ENCODE measurements at places on chromosomes 4 and X.

DNA sequence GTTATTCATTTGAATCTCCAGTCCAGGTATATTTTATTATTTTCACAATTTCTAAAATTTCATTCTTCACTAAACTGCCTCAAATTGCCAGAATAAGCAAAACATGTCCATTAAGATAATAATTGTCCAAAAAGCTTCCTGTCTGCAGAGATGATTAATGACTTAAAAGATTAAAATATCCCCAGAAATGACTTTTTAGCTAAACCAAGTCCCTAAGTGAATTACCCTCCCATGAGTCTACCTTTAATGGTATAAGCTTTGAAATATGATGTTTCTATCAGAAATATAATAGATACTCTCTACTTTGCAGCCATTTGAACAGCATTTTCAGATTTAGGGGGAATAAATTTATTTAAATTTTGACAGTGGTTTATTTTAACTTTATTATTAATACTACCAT, 289.2 kb upstream of the EMCN start:
- no peak for DNase-seq

GRCh38 chrX:257681-258289, 23.4 kb upstream of the PLCXD1 start:
- no peak for DNase-seq

DNA sequence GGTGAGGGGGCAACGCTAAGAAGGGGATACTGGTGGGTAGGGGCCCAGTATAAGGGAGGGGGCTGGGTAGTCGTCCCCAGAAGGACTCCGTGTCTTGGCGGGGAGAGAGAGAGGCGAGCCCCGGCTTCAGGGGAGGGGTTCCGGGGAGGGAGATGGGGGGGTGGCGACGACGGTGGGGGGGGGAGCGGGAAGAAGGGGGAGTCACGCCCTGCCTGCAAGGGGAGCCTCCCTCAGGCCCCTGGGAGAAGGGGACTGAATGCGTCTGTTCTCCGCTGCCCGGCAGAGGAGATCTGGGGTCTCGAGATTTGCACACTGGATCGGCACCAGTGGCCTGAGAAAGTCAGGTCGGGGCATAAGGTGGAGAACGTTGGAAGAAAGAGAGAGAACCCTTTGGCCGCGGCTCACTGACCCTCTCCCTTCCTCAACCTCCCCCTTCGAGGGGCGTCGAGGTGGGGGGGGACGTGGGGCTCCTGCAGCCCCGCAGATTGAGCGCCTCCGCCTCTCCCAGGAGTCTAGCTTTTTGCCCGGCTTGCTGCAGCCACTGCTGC, 609 bp upstream of the BCORL1 start:
- no peak for DNase-seq

GRCh38 chrX:40170830-40171512, 73.2 kb upstream of the BCOR start:
- DNase-seq: no peak

DNA sequence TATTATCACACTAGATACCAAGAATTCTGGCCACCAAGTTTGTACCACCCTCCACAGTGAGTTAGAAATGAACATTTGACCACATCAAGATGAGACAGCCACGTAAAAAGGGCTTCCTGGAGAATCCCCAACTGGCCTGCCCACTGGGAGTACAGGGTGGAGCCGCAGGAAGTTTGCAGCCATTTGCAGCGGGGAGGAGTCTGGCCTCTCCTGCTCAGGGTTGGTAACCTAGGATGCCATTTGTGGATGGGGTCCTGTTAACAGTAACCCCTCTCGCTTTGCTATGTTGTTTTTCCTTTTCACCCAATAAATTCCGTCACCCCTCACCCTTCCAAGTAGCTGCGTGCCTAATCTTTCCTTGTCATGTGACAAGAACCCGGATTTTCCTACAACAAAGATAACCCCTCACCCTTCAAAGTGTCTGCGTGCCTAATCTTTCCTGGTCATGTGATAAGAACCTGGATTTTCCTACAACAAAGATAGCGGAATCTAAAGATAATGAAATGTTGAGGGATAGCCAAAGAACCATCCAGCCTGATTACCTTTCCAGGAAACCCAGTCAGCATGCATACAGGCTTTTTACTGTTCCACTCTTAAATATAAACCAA, 245.4 kb downstream of the NAF1 start:
- DNase-seq: no peak

GRCh38 chr4:7537853-7538400, 103.2 kb upstream of the PSAPL1 start:
- DNase-seq: no peak

- DNase-seq: no peak
These were observed 83.8 kb upstream of the BMPR1B start for GRCh38 chr4:94673961-94674360.

All from activated CD4-positive, alpha-beta T cell treated with anti-CD3 and anti-CD28 coated beads, Interleukin-2, amount 50 U/mL, for 4 hours (primary cell).